CD8-positive, alpha-beta T cell (primary cell): ENCODE measurements at places on chromosomes 3 and 15.

DNA sequence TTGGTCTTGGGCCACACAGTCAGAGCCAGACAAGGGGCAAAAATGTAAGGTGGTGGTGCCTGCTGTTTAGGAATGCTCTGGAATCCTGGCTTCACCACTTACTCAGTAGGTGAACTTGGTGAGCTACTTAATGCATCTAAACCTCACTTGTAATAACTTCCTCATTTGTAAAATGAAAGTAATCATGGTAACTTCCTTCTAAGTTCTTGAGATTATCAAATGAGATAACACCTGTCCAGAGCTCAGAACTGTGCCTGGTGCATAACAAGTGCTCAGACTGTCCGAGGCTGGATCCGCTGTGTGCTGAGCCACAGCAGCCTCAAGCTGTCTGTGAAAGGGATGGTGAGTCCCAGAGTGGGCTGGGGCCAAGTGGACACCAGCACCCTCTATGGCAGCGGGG lies 62.8 kb upstream of the KY start:
- no peak for DNase-seq

DNA sequence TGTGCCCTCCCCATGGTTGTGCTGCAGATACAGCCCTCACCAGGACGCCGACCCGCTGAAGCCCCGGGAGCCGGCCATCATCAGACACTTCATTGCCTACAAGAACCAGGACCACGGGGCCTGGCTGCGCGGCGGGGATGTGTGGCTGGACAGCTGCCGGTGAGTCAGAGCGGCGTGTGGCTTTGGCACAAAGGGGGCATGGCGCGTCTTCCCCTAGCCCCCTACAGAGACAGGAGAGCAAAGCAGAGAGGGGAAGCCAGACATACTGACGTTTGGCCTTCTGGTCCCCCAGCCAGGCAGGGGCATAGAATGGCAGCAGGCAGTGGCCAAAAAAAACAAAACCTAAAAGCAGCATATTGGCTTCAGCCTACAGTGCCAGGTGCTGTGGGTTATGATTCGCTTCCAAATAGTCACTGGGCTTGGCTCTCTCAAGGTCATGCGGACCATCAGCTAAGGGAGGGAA lies 64.0 kb downstream of the MESD start:
- no peak for DNase-seq

- DNase-seq, result no peak
These were observed 52.4 kb upstream of the GOLGA8J start for GRCh38 chr15:30030345-30030744.

- no peak for DNase-seq
These were observed 270.3 kb upstream of the RORA start for GRCh38 chr15:61499376-61499775.

- no peak for DNase-seq
These were observed 171.8 kb upstream of the PROK2 start for GRCh38 chr3:71956716-71957115.

- DNase-seq, result no peak
These were observed 36.9 kb downstream of the SUCLG2 start for GRCh38 chr3:67617518-67617917.

- no peak for DNase-seq
These were observed 54.6 kb downstream of the GMNC start for GRCh38 chr3:190807719-190808375.

- DNase-seq, result no peak
These were observed 18.3 kb downstream of the MAP2K1 start for GRCh38 chr15:66405007-66405406.

GRCh38 chr3:38516669-38517068 lies 20.5 kb downstream of the EXOG start:
- no peak for DNase-seq

DNA sequence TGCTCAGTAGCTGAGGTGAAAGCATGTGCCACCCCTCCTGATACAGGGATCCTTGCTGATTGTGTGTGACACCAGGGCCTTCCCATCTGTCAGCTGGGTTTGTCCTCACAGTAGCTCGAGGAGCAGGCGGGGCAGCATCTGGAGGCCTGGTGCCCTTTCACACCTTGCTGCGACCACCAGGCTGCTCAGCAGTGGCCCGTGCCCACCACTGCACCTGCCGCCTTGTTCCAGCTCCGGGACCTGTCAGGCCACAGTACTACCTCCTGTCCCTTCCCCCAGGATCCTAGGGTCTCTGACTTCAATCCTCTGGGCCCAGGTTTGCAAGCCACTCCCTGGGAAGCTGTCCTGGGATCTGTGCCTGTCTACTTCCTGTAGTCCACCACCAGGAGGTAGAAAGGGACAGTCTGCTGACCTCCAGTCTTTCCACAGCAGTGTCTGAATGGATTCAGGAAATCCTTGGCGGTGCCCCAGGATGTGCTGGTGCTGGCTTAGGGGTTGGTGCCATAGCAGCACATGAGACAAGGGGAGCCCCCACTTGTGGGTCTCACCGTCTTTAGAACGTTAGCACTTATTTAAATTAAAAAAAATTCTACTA lies 27.5 kb downstream of the APBA2 start:
- no peak for DNase-seq

- DNase-seq, result no peak
These were observed 217.3 kb downstream of the TP63 start for GRCh38 chr3:189848395-189849040.

GRCh38 chr15:31758126-31758525 lies 272.2 kb upstream of the CHRNA7 start:
- DNase-seq, result no peak

DNA sequence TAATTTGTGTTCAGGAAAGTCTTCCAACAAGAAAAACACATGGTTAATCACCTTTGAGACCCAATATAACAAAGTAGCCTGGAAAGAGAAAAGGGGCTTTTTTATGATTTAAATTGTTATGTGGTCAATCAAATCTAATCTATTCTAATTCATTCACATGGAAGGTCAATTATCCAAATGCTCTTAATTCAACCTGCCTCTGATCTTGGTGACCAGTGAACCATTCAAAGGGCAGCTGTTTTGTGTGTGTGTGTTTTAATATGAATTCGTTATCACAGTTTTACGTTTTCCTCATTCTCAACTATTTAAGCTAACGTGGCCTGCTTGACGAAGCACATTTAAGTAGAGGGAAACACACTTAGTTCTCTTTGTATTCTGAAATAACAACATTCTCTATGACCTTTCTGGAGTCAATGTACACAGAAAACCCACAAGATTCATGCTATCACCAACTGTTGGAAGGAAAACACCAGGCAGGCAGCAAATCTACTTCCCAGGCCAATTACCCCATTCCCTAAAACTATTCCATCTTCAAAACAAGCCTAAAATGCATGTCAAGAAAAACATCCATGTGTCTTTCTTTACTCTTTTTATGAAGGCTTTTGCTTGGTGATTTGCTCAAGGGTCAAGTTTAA lies 195.4 kb downstream of the SUCLG2 start:
- DNase-seq, result no peak

DNA sequence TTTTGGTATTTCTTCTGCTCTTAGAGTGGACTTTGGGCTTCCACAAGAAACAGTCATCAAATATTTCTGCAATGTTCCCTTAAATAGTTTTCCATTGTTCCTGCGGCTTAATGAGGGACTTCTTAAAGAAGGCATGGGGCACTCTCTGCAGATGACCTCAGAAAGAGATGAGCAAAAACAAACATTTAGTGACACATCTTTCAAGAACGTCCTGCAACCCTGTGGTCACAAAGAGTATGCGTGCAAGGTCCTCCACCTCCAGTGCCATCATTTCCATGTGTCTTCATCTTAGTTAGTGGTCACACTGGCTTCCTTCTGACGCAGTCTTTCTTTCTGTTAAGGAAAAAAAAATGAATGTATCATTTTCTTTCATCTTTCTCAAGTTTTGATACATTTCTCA lies 56.2 kb downstream of the GREM1 start:
- no peak for DNase-seq

DNA sequence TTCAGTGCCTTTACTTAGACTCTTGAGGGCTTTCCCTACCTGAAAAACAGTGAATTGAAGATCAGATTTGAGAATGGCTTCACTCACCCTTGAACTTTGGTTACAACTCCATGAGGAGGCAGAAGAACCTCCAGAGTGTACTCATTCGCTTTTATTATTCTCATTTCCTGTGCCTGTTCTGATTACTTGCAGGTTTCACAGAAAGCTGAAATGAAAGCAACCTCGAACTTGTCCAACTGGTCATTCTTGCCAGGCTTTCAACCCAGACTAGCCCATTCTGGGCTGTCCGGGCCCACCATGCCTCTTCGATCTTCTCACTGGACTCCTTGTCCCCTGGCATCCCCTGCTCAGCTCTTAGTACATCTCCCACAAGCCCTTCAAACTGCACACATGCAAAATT lies 20.2 kb upstream of the THUMPD3 start:
- no peak for DNase-seq

GRCh38 chr3:148062590-148062989 lies 635.1 kb upstream of the AGTR1 start:
- DNase-seq, result no peak

DNA sequence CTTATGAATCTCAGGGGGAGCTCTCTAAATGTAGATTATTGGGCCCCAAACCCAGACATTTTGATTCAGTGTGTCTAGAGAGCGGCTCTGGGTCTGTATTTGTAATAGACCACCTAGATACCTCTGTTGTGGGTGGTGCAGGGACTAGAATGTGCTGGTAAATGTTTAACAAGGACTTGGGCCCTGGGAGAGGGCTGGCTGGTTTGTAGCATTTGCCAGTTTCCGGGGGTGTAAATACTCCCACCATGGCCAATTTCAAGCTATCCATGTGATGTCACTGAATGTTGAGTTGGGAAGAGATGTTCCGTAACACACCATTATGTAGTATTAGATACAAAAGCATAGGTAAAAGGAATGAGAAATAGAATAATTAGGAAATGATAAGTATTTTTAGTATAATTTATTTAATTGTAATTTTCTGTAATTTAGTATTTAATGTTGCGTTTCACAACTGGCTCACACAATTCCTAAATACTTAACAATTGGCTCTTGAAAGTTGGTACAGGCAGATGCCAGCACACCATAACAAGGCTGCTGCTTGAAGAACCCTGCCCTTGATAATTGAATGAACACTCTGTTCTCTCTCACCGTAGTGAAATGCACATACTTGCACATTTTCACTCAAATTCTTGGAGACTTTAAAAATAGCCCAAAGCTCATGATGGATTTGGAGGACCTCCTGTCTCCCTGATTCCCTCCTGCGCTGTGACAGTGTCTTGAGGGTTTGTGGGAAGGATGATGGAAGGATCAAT lies 359.2 kb upstream of the PROK2 start:
- no peak for DNase-seq

- no peak for DNase-seq
These were observed 98.6 kb downstream of the TPRA1 start for GRCh38 chr3:127491909-127492308.

DNA sequence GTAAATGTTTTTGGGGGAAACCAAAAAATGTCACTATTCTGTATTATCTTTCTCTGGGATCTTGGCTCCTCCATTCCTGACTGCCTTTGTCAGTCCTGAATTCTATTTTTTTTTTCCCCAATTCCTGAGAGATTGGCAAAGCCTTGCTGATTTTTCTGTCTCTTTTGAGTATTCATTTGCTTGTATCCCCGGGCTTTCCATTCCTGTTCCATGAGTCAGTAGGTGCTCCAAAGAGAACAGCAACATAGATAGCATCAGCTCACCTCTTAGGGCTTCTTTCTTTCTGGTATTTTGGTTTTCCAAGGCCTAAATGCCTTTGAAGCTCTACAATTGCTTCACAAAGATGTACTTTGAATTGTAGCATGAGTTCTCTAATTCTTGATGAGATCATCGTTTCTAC lies 271.7 kb upstream of the LRRC3B start:
- no peak for DNase-seq

DNA sequence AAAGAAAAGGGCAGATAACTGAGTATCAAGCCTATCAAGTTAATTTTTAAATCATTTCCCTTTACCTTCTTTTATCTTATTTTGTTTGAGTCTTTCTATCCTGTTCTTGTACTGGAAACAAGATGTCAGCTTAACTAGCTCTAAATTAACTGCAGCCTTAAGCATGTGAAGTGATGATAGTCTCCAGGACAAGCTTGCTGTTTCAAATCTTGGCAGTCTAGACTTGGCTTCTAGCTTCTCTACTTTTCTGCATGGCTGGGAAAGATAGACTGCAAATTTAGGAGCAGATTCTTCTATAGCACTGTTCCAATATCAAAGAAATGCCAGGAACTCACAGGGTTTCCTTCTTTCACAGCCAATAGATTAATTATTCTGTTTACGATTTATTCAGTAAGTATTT lies 1034.4 kb downstream of the TUSC7 start:
- no peak for DNase-seq

DNA sequence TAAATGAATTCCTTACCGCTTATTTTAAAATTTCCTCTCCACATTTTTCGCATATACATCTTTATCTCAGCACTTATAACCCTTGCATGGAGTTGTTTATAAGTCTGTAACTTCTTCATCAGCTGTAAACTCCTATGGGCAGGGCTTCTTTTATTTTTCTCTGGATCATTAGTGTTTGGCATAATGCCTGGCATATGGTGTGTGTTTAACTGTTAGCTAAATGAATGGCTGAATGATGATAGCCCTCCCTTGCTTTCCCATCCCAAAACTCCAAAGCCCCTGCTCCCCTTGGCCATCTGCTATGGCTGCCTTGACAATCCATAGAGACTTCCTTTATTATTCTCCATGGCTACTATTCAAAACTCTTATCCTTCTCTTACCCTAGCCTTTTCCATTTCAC lies 48.1 kb upstream of the SEMA6D start:
- no peak for DNase-seq

DNA sequence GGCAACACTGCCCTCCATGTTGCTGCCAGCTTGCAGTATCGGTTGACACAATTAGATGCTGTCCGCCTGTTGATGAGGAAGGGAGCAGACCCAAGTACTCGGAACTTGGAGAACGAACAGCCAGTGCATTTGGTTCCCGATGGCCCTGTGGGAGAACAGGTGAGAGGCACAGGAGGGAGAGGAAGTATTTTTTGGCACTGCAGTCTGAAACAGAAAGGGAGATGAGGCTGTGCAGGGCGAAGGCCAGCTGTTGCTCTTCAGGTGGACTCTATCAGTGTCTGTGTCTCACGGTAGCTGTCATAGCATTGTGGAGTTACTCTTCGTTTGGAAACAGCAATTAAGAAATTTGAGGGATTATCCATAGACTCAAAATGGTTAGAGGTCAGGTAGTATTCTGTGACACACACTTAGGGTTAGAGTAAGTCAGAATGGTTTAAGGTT lies 8.0 kb downstream of the NFKBIZ start:
- no peak for DNase-seq
